ENCODE measurements at places on chromosomes 7 and 10. TPM values are rescaled to one million over a fixed set of nuclear protein-coding genes. Genes with fewer than 3 reads are reported as not detected.
A peak's percentile ranks its signal among the peaks of the same experiment; 100 is the strongest.

DNA sequence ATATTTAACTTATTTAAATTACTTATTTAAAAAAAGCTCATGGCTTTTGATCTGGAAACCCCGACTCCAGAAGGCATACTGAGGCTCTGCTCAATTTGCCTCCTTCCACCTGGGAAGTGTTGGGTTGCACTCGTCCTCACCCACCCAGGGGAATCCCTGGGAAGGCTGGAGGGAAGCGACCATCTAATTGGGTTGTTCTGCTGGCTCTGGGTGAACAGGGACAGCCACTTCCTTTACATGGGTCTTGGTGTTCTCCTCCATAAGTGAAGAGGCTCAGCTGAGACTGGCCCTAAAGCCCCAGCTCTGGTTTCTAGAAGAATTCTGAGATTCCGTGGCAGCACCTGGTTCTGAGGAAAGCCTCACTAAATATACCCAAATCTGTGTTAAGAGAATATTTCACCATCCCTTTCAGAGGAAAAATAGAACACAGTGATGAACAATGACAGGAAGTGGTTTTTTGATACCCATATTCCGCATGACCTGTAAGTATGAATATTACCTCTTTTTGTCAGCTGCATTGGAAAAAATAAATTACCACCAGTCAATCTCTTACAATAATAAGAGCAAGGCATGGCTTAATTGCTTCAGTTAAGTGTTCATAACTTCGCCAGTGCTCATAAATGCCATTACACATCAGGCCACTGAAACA is 131.1 kb upstream of the SHH start:
- no peak for DNase-seq

- DNase-seq: no peak
These were observed 1.8 kb downstream of the KIAA1549 start for GRCh38 chr7:138979226-138979979.

DNA sequence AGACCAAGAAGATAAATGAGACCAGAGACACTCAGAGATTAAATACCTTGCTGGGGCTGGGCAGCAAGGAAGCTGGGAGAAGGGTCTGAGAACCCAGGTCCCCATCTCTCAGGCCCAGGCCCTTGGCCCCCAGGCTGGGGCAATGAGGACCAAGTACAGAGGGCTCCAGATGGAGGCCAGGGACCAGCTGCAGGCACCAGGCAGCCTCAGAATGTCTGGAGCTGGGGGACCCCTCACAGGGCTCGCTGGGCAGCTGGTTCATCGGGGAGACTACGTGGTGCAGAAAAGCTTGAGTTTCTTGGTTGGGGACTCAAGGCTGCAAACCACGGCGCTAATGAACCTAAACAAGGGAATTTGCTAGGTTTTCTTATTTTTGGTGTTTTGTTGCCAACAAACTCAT is 75.6 kb downstream of the PRKAG2 start:
- no peak for DNase-seq

GRCh38 chr7:130463553-130464434 is 23.0 kb upstream of the CEP41 start:
- DNase-seq: no peak

DNA sequence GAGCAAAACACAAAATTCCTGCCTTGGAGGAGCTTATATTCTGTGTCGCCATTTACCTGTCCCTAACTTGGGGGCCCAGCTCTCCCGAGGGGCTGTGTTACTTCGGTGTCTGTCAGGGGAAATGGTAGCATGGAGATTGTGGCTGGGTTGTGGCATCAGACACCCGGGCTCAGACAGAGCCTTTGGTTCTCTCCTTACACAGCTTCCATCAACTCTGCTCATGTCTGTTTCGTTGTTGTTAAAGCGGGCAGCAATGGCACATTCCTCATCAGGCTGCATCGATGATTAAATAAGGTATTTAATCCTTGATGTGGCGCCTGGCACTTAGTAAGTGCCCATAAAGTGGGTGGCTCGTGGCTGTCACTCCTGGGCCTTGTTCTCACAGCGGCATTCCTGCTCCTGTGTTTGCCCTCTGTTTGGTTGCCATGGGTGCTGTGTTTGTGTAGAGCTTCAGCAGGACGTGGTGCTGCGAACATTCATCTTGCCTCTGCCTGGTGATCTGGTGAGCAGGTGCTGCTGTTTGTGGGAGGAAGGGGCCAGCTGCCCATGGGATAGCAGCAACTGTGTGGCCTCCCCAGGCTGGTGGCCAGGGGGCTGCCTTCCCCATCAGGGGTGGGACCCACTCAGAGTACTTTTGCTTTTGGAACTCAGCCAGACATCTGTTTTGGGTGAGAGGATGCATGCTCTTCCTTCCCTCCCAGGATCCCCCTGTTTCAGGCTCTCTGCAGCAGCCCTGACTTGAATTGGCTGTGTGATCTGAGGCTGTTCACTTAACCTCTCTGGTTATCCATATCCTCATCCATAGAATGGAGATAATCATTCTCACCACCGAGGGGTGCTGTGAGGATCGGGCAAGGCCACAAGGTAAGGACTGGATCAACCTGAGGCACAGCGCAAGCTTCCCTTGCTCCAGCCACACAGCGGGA is 207.2 kb upstream of the SVIL start:
- peak; percentile 82 for DNase-seq

Gene CFAP46
- total RNA-seq: 1.0 TPM

GRCh38 chr10:23376229-23376655 is 31.6 kb upstream of the C10orf67 start:
- no peak for DNase-seq

DNA sequence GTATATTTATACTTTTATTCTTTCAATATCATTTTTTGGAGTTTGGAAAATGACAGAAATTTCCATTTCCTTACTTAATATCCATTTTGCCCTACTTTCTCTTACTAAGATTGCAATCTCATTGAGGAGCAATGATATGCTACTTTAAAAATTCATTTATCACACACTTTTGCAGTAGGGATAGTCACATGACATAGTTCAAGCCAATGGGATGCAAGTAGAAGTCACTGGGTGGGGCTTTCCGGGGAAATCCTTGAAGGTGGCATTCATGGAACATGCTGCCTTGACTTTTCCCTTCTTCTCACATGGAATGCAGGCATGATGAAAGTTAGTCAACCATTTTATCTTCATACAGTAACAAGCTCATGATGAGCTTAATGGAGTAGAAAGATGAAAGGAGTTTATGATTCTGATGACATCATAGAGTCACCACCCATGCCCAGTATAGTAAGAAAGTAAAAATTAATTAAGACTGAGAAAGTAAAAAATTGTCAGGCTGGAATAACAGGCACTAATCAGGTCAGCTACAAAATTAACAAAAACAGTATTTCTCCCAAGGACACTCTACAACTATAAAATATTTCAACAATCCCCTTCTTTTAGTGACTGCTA is 33.4 kb downstream of the IQUB start:
- no peak for DNase-seq

Gene WEE2
- total RNA-seq: not detected

DNA sequence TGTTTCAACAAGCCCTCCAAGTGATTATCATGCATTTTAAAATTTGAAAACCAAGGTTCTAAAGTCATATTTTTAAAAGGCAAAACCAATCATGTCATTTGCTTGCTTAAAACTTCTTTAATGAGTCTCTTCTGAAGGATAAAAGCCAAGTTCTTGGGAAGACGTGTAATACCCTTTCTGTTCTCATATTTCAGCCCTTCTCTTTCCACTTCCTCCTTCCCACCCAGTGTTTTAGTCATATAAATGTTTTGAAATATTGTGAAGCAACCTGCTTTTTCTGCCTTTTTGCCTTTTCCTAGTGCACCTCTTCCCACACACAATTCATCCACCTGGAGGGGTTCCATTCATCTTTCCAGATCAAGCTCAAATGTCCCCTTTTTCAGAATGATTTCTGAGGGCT is 211.1 kb upstream of the LRRTM3 start:
- no peak for DNase-seq

DNA sequence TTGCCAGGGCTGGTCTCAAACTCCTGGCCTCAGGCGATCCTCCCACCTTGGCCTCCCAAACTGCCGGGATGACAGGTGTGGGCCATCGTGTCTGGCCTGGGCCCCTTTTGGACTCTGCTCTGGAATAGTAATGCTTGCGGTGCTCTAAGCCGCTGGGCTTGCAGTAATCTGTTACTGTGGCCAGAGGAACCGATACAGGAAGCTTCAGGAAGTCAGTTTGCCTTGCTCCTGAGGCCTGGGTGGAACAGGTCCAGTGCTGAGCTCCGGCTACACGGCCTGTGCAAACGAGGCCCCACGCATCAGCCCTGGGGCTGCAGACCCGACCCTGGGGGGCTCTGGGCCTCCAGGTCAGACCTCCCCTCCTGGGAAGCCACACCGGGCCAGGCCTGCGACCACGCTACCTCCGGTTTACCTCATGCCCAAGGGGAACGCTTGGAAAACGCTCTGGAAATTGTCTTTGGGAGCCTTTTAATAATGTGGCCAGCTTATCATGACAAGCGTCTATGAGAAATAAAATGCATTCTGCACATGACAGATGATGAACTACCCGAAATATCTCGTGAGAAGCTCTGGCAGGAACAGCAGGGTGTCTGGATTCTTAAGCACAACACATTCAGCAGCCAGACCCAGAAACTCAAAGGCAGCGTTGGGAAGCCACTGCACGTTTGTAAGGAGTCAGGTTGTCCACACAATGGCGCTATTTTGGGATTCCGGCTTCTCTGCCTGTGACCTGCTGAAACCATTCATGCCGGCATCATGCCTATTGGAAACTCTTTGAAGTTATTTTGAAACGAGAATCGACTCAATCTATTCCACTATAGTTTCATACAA is 10.1 kb upstream of the ADAP1 start:
- peak; percentile 23 for DNase-seq

DNA sequence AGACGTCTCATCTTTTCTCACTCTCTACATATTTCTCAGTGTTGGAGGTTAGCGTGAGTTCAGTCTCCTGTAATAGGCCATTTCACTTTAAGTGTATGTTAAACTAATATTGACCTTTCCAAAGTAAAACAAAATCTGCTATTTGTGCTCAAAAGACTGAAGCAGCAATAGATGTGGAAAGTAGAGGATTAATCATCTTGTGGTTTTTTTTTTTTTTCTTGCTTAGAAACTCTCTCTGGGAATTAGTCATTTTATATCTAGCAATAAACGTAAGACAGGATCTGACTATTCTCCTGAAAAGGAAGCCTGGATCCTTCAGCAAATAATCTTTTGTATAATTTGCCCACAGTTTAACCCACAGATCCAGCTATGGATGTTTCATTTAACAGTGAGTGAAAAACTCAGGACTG is 81.7 kb downstream of the NRP1 start:
- no peak for DNase-seq

DNA sequence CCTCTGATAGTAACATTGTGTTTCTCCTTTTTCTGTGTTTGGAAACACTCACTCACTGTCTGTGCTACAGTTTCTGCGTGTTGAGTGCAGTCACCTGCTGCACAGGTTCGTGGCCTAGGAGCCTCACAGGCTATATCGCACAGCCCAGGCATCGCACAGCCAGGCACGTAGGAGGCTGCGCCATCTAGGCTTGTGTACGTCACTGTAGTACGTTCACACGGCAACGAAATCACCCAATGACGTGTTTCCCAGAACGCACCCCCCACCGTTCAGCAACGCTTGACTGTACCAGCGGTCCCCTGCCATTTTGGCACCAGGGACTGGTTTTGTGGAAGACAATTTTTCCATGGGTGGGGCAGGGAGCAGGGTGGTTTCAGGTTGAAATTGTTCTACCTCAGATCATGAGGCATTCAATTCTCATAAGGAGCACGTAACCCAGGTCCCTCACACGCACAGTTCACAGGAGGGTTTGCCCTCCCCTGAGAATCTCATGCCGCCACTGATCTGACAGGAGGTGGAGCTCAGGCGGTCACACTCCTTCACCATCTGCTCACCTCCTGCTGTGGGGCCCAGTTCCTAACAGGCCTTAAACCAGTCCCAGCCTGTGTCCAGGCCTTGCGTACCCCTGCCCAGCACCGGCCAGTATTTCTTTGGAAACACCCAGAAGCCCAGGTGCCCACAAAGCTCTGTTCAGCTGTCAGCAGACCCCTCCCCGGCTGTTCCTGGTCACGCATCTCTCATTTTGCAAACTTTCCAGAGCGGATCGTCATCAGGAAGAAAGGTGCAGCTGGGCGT is 23.2 kb upstream of the PRKAR1B start:
- no peak for DNase-seq

DNA sequence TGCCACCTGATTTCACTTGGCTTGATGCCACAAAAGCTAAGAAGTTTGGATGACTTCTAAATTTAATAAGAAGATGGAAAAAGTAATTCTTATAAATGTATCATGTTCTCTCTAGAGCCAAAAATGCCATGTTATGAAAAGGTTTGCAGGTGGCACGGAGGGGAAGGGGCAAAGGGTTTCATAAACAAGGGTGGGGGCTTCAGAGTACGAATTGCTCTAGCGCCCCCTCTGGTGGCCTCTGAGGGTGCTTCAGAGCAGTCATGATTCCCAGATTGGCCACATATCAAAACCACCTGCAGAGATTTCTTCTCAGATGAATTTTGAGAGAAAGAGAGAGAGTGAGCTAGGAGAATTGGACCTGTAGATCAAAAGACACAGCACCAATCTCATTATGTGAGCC is 208.6 kb upstream of the YAE1 start:
- DNase-seq: no peak

DNA sequence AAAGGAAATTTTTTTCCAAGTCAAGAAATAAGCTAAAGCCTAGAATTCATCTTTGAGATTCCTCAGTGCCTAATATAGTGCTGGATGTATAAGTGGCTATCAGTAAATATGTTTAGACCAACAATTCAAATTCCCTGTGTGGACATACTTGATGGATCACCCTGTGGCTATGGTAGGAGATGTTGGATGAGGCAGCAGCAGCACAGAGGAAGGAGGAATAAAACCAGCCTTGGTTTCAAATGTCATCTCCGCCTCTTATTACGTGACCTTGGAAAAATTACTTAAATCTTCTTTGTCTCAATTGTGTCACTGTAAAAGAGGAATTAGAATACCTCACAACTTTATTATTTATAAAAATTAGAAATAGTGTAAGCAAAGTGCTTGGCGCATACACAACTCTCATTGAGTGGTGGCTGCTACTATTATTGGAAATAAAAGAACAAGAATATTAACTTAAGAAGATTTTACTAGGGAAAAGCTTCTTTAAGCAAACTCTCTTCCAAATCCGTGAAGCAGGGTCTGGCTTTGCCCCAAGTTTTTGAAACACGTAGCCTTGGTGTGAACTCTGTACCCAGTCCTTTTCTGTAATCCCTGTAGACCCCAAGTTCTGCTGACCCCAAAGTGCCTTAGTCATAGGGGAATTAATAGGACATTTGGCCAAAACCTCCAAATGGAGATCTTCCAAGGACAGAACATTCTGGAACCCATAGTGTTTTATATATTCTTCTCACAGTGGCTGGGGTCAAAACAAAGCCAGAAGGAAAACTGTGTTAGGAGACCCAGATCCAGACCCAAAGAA is 283.8 kb downstream of the PTEN start:
- no peak for DNase-seq

DNA sequence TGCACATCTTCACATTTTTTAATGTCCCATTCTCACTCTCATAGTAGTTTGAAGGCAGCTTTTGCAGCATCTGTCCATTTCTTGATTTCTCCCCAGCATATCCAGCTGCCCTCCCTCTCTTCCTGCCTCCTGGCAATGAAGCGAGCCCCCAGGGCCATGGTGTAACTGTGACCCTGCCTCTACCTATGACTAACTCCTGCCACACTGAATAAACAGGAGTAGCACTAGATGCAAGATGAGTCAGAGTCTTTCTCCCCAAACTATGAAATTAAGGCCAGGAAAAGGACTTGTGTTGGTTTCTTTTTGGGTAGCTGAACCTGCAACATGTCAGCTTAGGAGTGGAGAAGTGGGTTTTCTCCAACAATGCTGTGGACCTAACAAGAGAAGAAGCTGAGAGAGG is 329.0 kb downstream of the RNLS start:
- DNase-seq: no peak

All from heart right ventricle (tissue), 16 donors.